ENCODE measurements at places on chromosomes 7 and 10.

DNA sequence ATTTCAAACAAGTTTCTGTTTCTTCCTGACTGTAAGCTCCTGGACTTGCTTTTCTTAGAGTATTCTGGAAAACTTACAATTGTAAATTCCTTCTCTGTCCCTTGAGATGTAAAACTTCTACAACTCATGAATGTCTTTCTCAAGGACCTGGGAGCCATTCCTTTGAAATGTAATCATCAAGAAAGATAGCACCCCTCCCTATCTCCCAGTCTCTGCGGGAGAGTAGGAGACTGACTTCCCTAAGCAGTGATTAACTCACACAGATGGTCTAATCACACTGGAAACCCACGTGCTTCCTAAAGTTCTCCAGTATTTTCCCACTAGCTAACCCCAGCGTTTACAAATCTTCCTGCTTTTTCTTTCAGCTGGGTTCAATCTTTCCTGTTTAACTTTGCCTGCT lies 549.4 kb downstream of the SORCS1 start:
- no peak for DNase-seq

DNA sequence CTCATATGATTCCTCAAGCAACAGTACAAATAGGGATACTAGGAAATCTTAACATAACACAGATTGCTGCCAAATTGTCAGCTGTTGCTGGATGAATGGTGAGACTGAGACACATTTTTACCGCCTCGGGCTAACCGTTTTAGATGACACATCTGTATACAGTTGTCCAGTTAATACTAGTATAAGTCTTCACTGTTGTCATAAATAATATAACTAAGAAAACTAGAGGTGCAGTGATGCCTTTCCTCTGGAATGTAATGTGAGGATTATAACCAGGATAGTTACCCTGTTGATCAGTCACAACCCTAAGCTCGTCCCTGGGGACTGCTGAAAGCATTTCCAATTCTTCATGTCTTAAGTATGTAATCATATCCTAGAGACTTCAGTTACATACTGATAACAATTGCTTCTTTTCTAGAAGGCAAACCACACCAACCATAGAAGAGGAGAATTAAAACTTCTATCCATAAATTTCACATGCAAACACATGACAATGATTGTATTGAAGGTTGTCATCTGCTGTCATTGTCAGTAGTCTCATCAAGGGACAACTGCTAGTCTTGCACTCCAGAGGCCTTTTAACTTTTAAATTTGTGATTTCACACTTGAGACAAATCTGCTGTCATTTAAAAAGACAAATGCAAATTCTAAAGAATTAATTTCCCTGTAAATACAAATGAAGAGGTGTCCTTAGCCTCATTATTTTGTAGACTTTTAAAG lies 100.4 kb upstream of the SEMA3D start:
- DNase-seq: no peak

- DNase-seq: no peak
Measured at GRCh38 chr7:156038345-156038744, 226.1 kb upstream of the SHH start.

DNA sequence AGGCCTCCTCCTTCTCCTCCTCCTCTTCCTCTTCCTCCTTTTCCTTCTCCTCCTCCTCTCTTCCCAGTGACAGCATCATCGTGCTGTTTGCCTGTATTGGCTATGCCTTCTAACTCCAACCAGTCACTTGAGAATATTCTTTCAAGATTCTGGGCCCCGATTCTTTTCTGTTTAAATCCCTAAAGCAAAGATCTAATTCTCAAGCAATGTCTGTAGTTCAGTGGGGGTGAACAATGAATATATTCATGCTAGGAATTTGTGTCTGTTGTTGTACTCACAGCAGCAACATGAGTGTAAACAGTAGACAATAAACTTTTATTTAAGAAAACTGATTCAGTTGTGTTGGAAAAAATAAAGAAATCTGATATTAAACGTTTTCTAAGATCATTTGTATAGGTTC lies 30.7 kb downstream of the NUDT5 start:
- DNase-seq: no peak

DNA sequence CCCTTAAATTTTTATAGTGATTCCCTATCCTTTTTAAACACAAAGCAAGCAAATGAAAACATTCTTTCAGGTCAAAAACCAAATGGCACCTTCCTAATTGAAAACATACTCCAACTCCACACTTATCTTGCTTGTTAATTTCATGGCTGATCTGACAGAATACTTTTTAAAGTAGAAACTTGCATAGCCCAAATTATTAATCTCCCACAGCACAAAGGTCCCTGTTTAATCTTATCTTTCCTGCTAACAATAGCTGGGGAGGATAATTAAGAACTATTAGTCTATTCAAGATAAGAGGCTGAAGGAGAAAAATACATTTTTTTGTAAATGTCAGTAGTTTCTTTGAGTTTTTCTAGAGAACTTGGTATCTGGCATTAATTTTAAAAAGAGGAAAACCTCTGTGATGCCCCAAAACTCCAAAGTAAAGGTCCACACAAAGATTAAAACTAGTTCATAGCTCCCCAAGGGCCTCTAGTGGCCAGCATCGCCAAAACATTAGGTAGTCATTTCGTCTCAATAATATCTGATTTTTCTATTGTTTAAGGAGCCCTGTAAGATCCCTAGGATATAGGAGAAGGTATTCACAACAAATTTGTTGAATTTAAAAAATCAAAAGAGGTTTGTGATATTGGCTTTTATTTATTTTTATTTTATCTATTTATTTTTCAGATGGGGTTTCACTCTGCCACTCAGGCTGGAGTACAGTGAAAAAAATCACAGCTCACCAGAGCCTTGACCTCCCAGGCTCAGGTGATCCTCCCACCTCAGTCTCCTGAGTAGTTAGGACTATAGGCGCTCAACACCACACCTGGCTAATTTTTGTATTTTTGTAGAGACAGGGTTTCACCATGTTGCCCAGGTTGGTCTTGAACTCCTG lies 14.7 kb downstream of the CDNF start:
- DNase-seq: peak; percentile 16

DNA sequence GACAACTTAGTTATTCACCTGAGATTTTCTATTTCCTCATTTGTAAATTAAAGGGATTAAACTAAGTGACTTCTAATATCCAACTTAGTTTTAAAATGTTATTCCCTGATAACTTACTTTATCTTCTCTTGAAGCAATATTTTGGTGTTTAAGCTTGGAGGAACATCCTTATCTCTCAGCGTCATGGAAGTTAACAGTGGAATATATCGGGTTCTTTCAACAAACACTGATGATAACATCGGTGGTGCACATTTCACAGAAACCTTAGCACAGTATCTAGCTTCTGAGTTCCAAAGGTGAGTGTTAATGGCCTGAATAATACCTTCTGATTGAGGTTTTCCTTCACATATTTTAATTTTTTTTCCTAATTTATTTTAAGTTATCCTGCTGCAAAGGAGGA lies 14.1 kb downstream of the HSPA14 start:
- DNase-seq: no peak

GRCh38 chr7:124879771-124880170 lies 49.9 kb downstream of the POT1 start:
- no peak for DNase-seq

DNA sequence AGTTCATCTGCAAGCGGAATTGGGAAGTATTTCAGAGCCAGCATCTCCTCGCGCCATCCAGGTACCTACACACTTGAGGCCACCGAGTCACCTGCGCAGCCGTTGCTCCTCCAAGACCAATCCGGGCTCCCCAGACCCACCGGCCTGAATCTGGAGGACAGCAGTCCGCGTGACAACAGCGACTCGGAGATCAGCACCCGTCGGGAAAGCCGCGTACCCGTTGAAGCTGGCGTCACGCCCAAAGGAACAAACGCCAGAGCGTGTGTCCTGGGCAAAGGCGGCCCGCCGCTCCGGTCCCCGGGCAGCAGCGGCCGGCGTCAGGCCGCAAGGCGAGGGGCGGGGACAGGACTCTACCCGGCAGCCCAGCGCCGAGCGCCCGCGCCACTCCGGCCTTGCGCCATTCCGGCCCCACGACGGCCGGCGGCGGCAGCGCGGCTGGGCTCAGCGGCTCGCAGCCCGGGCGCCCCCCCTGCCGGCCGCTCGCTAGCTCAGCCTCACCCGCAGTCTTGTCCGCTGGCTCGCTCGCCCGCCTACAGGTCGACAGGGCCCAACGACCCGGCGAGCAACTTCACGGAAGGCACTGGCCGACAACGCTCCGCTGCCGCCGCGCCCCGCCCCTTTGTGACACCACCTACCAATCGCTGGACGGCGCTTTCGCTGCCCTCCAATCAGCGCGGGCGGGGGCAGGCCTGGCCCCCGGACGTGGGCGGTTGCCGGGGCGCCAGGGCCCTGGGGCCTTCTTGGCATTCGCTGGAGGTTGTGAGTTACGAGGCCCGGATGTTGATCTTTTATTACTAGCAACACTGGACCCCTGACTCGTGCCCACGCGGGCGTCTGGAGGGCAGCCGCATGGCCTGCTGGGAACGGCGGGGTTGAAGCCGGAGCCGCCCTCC lies at the start of gene ZFAND4:
TSS of gene ZFAND4 (minus strand) at position 592 of the 893 bp plus-strand sequence. CDS start 9,047 bp downstream, outside the sequence.
- peak; percentile 84 for DNase-seq

- DNase-seq: no peak
Measured at GRCh38 chr7:44824894-44825526, 22.9 kb downstream of the H2AZ2 start.

GRCh38 chr10:96585736-96586418 lies 935 bp downstream of the TM9SF3 start:
- peak; percentile 8 for DNase-seq

GRCh38 chr7:4683884-4684565 lies 1.9 kb downstream of the FOXK1 start:
- no peak for DNase-seq

DNA sequence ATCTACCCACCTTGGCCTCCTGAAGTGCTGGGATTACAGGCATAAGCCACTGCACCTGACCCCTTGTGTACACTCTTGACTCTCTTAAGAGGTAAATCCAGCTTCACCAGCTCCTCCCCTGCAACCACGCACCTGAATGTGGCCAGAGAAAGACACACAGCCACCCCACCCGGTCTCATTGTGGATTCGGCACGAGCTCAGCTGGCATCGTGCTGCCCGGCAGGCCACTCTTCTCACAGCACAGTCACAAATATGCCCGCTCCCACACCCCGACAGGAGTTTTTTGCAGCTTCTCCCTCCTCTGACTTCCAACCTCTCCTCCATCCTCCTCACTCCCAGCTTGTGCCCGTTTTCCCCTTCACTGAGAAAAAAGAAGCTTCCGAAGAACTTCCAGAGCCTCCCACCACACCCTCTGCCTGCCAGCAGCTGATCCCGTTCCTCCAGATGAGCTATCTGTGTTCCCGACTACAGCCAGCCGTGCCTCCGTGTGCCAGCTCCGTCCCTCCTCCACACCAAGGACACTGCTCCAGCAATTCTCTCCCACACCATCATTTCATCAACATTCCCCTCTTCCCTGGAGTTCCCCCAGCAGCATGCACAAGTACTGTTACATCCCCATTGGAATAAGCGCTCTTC lies 8.0 kb upstream of the SMARCD3 start:
- DNase-seq: no peak

DNA sequence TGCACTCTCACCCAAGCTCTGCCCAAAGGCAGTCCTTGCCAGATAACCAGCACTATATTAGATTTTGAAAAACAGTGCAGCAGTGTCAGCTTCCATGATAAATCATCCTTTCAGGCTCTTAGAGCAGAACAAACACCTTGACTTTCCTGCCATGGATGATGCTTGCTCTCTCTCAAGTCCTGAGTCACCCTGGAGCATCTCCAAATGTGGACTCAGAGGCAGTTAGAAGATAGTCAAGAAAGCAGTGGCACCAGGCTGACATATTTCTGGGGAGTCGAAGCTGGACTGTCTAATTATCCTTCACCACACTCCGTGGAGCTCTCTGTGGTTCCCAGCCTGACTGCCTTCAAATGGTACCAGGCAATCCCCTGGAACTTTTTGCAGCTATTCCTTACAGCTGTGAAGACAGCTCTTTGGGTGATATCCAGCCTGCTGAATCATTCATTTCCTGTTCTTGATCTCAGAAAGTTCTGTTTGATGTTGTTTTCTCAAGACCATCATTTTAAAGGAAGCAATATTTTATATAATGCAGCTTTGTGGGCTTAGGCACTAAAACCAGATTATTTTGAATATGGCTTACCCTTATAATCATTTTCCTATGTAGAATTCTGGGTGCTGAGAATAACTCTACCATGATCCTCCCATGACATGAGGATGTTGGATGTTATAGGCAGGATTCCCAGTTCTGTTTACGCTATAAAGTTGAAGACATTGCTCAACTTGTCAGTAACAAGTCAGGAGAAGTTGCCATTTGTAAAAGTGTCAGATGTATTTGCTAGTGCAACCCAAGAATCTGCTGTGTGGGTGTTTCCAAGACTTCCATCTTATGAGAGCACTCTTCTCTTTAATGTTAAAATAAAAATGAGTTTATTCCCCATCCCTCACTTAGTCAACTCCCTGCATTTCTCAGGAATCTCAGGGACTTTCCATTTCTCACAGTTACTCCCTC lies 233.8 kb downstream of the C7orf25 start:
- DNase-seq: no peak

- no peak for DNase-seq
Measured at GRCh38 chr10:97895915-97896314, 46.3 kb downstream of the GOLGA7B start.

GRCh38 chr10:14518149-14518548 lies 187.4 kb upstream of the FRMD4A start:
- DNase-seq: no peak

GRCh38 chr7:105439174-105439893 lies 50.6 kb upstream of the SRPK2 start:
- DNase-seq: no peak

DNA sequence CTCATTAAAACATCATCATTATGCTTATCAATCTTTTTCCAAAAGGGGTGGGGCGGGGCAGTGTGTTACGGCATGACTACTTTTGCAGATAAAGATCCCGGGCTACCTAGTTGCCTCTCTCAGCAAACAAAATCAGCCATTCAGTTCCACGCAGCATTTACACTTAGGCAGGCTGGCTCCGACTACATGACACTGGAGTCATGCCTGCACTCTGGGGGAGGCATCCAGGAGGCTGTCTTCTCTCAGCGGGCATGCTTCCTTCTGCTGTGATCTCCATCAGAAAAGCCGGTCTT lies 193.9 kb upstream of the TCF7L2 start:
- no peak for DNase-seq

GRCh38 chr7:55178863-55179773 lies 160.3 kb downstream of the EGFR start:
- DNase-seq: no peak

- DNase-seq: no peak
Measured at GRCh38 chr10:3469639-3470020, 297.0 kb upstream of the PITRM1 start.

DNA sequence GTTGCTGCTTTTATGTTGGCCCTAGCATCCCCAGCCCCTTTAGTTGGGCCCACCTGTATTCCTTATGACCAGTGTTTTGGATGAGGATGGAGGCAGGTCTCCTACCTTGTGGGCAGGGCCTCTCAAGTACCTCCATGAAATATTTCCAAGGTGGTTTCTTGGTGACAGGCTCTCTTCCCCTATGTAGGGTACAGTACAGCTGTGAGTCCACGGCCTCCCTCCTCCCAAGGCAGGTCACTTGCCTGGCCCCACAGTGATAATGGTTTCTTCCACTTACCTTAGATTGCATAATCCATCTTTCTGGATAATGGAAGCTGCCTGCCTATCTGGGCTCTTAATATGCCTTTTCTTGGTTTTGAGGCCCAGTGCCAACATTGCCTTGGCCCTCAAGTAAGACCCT lies 110.4 kb downstream of the NT5C2 start:
- DNase-seq: no peak

Data from stimulated activated CD4-positive, alpha-beta T cell treated with anti-CD3 and anti-CD28 coated beads, Interleukin-1b, Interleukin-23, amount 100 ng/mL, for 1 hour (primary cell).